ENCODE measurements at places on chromosomes 3 and 15.
A peak's percentile ranks its signal among the peaks of the same experiment; 100 is the strongest.

DNA sequence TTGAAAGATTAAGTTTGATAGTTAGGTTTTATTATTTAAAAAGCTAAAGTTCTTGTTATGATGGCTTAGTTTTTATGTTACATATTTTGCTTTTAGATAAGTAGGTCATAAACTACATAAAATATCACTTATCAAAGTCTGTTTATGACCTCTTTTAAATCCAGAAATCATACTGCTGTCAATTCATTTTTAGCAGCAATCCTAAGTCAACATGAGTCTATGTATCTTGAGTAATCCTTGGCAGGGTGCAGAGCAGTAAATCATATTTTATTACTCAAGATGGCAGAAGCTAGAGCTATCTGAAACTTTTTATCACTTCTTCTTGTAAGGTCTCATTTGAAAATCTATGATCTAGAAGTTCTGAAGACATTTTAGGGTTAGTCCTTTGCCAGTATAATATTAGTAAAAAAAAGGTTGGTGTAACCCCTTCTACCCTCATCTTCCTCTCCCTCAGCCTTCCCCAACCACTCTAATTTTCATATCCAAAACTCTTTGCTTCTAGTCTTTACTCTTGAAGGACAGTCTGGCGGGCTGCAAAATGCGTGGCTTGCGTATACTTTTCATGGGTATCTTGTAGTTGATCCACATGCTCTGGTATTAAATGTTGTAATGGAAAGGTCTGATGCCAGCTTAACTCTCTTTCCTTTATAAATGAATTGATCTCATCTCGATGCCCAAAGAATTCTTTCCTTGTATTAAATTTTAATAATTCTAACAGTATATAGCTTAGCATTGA is 134.0 kb upstream of the THRB start:
- peak; percentile 15 for DNase-seq

- DNase-seq: no peak
These were observed 107.5 kb downstream of the RASA2 start for GRCh38 chr3:141594357-141594756.

DNA sequence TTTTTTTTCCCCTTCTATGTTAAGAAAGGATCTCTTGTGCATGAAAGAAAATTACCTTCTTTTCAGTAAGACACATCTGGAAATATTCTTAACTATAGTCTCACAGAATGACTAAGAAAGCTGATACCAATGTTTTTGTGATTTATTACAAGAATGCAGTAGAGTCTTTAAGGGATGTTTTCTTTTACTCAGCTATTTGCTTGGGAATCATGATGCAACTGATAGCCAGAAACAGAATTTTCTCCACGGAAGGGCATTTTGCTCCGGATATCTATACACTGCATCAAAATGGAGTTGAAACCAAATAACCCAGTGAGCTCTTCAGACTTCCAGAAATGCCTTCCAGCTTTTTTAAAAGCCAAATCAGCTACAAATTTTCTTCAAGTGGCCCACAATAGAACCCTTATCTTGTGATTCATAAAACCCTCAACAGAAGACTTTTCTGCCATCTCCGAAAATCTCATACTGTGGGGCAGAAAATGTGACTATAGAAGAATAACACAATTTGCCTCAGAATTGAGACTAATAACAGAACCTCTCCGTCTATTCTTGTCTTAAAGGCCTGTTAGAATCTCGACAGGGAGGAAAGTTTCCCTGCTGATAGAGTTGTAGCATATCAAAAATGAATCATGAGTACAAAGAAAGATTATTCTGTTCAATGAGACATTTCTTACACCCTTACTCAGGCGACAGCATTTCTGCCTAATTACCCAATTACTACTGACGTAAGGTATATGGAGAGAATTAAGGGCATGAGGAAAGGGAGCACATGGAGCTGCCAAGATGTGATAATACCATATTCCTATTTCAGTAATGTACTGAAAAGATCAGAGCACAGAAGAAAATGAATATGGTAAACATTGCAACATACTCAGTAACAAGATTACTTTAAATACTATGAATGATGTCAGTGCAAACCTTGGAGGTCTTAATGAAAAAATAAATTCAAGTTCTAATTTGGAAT is 900.1 kb downstream of the ROBO1 start:
- peak; percentile 72 for DNase-seq

- peak; percentile 87 for DNase-seq
These were observed 17.3 kb downstream of the KPNA1 start for GRCh38 chr3:122497425-122497824.

DNA sequence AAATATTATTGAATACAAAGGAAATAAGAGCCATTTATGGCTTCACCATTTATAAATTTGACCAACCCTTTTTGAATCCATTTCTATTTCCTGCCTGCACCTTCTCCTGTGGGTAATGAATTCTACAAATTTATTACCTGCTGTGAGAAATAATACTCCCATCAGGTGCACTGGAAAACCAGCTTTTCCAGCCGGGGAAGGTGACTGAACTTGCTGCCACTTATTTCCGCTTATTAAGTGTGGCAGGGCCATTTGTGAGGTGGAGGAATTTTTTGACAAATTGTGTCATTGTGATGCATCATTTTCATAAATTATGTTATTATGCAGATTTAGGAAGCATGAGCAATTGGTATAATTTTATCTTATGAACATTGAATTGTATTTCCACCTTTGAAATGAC is 151.1 kb downstream of the SQOR start:
- DNase-seq: no peak

GRCh38 chr15:69980341-69981059 is 117.2 kb downstream of the TLE3 start:
- no peak for DNase-seq

DNA sequence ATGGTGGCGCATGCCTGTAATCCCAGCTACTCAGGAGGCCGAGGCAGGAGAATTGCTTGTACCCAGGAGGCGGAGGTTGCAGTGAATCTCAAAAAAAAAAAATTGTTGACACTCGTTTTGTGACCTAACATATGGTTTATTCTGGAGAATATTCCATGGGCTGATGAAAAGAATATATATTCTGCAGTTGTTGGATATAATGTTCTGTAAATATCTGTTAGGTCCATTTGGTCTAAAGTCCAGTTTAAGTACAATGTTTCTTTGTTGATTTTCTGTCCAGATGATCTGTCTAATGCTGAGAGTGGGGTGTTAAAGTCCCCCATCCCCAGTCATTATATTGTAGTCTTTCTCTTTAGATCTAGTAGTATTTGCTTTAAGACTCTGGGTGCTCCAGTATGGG is 15.6 kb downstream of the IL20RB start:
- no peak for DNase-seq

- DNase-seq: peak; percentile 75
These were observed 136.7 kb downstream of the SMAD6 start for GRCh38 chr15:66838671-66839239.

GRCh38 chr3:100419406-100419805 is 18.1 kb downstream of the LNP1 start:
- no peak for DNase-seq

- DNase-seq: no peak
These were observed 4.9 kb downstream of the NR2E3 start for GRCh38 chr15:71815301-71815700.

DNA sequence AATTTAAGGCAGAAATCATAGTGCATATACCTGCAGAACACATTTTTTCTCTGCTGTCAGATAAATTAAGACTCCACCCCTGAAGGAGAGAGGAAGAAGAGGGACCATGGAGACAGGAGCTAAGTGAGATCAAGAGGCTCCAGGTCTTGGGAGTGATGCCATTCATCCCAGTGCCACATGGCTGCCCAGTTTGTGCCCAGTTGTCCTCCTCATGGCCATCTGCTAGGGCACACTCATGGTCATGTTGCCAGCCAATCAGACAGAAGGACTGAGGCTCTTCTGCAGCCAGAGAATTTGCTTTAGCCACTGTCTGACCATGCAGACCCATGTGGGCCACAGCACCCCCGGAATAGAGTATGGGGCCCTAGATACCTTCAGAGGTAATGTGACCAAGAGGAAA is 270.5 kb upstream of the PROK2 start:
- DNase-seq: no peak

GRCh38 chr15:58043192-58043903 is 22.2 kb downstream of the ALDH1A2 start:
- DNase-seq: peak; percentile 33

GRCh38 chr3:37668818-37669610 is 192.7 kb upstream of the CTDSPL start:
- no peak for DNase-seq

GRCh38 chr3:178849199-178849910 is 222.3 kb downstream of the ZMAT3 start:
- no peak for DNase-seq

DNA sequence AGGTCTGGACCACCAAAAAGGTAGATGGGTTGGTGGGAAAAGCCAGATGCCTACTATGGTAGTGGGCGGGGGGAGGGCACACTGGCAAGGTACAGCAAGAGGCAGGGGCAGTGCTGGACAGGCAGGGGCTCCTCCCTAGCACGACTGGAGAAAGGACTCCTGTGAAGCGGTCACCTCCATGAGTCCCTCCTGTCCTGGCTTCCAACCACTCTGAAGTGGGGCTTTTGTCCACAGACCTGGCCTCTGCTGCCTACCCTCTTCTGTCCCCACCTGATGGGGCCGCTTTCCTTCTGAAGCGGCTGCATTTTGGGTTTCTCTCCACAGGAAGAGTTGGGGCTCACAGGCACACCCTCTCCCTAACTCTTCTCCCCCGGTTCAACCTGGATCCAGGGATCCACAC is 2.7 kb upstream of the SPTBN5 start:
- no peak for DNase-seq

- DNase-seq: no peak
These were observed 62.4 kb downstream of the GASK1A start for GRCh38 chr3:43041517-43041916.

- peak; percentile 41 for DNase-seq
These were observed 93.9 kb upstream of the BHLHE40 start for GRCh38 chr3:4885316-4885715.

DNA sequence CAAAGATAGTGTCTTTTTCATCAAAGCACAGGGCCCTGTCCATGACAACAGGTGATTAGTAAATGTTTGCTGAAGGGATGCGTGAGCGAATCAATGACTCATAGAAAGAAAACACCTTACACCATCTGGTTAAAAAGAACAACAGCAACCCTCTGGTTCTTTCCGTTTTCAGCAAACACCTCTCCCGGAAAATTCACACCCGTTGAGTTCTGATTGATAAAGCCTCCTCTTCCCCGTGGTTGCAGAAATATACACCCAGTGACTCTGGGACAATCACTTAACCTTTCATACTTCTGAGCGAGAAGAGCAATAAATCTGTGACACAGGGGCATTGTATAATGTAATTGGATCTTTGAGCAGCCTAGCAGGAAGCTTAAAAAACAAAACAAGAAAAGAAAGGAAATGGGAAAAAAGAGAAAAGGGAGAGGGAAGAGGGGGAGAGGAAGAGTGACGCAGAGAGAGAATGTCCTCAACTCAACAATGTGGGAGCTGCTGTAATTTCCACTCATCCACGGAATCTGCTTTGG is 37.6 kb downstream of the ADAMTS9 start:
- DNase-seq: no peak

DNA sequence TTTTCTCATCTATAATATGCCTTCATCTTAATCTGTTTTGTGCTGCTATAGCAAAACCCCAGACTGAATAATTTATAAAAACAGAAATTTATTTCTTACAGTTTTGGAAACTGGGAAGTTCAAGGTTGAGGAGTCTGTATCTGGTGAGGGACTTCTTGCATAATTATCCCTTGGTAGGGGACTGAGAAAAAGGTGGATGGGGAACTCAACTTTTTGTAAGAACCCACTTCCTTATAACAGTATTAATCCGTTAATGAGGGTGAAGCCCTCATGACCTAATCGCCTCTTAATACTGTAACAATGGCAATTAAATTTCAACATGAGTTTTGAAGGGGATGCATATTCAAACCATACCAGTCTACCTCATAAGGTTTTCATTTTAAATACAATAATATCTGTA is 17.4 kb upstream of the MYH15 start:
- no peak for DNase-seq

DNA sequence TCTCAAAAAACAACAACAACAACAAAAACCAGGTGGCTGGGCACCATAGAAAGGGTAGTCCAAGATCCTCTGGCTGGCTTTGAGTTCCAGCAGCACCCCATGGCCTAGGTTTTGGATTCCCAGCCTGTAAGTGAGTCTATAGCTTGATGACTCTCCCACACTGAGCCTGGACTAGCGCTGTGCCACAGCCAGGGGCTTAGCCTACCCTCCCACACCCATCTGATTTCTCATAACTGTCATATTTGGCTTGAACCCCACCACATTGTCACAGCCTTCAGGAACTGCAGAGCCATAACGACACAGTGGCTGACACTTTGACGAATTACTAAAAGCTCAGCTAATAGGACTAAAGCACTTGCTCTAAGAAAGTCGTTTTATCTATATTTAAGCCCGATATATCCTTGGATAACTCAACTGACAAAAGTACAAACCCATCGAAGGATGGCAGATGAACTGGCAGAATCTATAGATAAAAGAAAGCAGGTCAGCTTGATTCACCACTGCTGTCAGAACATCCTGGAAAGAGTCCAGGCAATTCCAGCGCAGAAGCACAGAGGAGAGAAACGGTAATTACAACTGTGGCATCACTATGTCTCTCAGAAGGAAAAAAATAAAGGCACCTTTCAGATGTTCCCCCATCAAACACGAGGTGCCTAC is 62.1 kb downstream of the HOMER2 start:
- peak; percentile 14 for DNase-seq

GRCh38 chr3:47603332-47603731 is 24.7 kb upstream of the CSPG5 start:
- DNase-seq: no peak

DNA sequence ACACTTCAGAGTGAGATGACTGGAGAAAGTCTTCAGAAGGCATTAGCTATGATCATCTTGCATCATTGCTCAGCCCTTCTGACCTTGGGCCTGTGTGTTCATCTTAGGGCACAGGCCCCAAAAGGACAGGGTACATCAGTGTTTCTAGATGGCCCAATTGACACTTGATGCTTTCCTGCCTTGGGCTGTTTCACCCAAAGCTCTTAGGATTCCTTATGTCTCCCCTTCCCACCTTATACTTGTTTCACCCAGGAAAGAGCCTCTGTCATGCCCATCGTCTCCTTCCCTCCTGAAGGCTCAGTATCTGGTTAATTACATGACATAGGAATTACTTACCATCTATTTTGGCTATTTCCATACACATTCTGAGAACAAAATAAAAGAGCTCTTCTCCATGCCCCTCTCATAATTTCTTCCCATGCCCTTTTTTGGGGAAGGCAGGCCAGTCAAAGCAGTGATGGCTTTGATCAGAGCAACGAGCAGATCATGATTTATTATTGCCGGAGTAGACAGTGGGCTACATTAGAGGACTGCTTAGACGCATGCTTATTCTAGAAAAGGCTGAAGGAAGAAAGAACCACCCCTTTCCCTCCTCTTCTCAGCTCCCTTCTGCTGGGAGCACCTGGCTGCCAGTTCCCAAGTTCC is 72.9 kb downstream of the GHSR start:
- DNase-seq: no peak
